Mesenteric fat pad (tissue), 1 donor: ENCODE measurements at places on chromosomes 16 and 17.

DNA sequence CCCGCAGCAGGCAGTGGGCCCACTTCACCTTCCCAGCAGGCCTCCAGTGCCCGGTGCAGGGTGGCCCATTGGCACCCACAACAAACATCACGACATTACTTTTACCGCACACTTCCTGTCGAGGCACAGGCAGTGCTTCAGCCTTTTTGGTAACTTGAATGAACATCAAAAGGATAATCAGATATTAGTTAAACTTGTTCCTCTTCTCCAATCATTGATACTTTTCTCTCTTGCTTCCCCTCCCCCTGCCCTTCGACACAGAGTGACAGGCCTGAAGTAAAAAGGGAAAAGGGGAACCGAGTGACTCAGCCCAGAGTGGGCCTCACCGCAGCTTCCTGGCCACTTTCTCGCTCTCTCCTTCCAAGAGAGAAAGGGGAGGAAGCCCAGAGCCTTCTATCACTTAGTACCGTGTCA is 507.0 kb downstream of the MAF start:
- DNase-seq, result no peak

DNA sequence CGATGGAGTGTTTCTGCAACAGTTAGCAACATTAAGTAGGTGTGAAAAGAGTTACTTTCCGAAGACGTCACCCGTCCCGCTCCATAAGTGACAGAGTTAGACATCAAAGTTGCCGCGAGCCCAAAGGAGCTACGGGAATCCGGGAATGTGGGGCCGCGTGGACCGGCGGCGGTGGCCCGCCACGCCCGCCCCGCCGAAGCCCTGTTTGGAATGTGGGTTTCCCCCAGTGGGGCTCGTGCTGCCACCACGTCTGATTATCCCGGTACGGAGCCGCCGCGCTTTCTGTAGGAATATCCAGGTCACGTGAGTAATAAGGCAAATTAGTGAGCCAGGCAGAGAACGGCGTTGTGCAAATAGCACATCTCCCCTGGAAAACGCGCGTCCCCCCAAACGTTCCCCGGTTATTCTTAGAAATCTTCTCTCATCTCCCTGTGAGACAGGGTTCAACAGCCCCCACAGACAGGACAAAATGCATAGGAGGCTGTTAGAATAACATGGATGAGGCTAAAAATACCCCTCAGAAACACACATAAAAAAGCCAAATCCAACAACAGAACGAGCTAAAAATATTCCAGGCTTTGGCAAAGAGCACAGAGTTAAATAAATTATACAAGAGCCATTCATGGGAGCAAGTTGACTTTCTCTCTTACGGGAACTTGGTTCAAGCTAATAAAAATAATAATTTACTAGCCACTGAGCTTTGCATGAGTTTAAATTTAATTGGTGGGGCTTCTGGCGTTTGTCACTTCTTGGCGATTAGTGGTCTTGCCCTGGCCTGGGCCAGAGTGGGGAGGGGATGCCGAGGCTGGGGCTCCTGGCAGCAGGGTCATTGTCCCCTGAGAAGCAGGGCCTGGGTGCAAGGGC is 8.6 kb downstream of the BAHCC1 start:
- DNase-seq, result no peak

GRCh38 chr16:13437413-13437795 is 482.6 kb upstream of the ERCC4 start:
- DNase-seq, result no peak

- DNase-seq, result peak; percentile 85
Observed at GRCh38 chr17:1109606-1110540, 69.9 kb downstream of the ABR start.

- no peak for DNase-seq
Observed at GRCh38 chr17:19719355-19720209, 3.2 kb upstream of the SLC47A2 start.

DNA sequence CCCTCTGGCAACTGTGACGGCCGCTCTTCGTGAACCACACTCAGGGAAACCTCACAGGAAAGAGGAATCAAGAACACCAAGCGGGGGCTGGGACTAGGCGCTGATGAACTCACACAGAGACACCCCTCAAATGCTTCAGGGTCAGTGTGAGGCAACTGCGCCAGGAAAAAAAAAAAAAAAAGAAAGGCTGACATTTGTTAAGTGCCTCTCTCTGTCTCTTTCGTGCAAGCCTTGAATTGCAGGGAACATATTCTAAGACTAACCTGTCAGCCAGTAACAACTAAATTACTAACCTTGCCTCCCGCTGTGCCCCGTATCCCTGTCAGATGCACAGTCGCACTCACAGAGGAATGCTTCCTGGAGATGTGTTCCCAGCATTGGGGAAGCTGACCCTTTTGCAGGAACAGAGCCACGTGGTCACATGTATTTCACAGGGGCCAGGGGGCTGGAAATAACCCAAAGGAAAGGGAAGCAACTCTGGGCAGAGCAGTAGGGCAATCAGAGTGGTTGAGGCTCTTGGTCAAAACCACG is 247.8 kb downstream of the XYLT1 start:
- DNase-seq, result no peak

GRCh38 chr17:67041941-67042899 is 2.1 kb upstream of the CACNG1 start:
- no peak for DNase-seq

DNA sequence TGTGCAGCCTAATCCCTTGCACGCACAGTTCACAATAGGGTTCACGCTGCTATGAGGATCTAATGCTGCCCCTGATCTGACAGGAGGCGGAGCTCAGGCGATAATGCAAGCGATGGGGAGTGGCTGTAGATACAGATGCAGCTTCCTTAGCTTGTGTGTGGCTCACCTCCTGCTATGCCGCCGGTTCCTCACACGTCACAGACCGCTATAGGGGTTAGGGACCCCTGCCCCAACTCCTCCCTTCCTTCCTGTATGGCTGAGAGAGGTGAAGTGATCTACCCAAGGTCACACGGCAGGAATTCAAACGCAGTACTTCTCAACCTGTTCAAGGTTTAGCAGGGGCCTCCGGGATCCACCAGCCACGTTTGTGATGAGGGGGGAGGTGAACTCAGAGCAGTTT is 13.4 kb upstream of the PLLP start:
- no peak for DNase-seq

DNA sequence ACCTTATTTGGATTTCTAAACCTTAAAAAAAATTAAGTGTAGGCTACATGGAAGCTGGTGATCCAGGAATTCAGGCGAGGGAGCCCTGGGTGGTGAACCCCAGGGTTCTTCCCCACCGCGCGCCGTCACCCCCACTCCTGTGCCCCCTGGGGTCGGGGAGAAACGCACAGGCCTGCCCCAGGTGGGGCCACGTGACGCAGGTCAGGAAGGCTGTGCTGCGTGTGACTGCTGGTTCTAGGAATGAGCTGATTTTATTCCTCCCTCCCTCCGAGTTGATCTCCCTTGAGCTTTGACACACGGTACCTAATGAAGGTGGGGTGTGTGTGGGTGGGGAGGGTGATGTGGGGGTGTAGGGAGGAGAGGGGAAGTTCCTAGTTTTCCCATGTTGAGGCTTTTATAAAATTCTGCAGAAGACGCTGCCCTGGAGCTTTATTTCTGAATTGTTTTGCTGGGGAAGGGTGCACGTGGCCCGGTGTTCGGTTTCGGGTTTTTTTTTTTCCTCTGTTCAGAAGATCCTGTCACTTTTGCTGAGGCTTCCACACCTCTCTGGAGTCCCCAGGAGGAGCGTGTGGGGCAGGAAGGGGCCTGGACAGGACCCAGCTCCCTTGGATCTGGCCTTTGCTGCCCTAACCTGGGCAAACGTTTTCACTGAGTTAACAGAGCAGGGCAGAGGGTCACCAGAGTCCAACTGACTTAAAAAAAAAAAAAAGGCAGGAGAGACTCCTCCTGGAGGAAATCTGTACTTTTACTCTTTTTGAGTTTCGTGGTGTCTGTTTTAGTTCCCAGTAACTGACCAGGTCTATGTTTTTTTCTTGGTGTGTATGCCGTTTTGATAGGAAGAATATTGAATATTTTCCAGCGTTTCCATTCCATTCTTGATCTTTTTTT is 55.8 kb upstream of the GSE1 start:
- DNase-seq, result no peak

GRCh38 chr17:253091-253846 is 71.8 kb upstream of the DOC2B start:
- DNase-seq, result peak; percentile 80

GRCh38 chr16:89586218-89586617 is 10.7 kb downstream of the CPNE7 start:
- DNase-seq, result no peak

DNA sequence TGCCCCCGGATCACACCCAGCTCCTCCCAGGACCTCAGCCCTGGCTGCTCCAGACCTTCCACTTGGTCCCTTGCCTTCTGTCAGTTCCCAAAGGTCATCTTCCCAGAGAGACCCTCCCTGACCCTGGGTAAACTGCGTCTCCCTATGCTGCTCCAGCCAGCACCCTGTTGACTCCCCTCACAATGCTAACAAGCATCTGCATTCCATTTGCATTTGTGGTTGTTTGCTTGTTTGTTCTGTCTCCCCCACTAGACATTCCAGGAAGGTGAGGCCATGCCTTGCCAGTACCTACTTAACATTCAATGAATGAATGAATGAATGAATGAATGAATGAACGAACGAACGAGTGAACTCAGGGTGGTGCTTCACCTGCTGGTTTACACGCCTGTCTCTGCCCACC is 171.2 kb downstream of the WSCD1 start:
- peak; percentile 39 for DNase-seq

DNA sequence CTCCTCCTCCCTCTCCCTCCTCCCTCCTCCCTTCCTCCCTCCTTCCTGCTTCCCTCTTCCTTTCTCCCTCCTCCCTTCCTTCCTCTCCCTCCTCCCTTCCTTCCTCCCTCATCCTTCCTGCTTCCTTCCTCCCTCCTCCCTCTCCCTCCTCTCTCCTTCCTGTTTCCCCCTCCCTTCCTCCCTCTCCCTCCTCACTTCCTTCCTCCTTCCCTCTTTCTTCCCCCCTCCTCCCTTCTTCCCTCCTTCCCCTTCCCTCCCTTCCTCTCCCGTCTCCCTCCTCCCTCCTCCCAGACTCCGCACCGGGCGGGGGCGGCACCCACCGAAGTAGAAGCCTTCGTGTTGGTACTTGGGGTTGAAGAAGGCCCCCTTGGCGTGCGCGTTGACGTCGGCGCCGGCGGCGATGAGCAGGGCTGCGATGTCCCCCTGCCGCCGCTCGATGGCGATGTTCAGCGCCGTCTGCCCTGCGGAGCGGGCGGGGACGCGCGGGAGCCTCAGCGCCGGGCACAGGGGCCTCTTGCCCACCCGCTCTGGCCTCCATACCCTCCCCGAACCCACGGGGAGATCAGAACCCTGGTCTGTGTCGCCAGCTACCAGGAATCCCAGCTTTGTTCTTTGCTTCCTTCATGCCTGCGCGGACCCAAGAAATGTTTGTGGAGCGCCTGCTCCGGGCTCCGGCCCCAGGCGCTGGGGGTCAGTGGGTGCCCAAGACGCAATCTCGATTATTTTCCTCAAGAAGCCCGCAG is 22.2 kb downstream of the TRPV3 start:
- DNase-seq, result no peak

GRCh38 chr16:10003486-10003885 is 178.7 kb downstream of the GRIN2A start:
- no peak for DNase-seq

- no peak for DNase-seq
Observed at GRCh38 chr16:85491058-85491771, 121.9 kb upstream of the GSE1 start.

DNA sequence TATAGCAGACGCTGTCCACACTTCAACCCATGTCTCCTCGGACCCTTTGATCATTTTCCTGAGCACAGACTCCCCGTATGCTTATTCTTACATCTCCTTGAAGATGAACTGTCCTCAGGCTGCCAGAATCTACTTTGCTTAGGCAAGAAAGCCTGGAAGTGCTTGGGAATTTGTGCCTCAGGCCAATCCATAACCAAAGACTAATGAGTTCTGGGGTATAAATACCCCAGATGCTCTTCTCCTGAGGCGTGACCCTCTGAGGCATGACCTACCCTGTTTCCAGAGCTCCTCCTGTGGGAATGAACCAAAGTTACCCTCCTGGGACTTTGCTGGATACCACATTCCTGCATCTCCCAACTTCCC is 10.1 kb upstream of the TEKT3 start:
- no peak for DNase-seq

DNA sequence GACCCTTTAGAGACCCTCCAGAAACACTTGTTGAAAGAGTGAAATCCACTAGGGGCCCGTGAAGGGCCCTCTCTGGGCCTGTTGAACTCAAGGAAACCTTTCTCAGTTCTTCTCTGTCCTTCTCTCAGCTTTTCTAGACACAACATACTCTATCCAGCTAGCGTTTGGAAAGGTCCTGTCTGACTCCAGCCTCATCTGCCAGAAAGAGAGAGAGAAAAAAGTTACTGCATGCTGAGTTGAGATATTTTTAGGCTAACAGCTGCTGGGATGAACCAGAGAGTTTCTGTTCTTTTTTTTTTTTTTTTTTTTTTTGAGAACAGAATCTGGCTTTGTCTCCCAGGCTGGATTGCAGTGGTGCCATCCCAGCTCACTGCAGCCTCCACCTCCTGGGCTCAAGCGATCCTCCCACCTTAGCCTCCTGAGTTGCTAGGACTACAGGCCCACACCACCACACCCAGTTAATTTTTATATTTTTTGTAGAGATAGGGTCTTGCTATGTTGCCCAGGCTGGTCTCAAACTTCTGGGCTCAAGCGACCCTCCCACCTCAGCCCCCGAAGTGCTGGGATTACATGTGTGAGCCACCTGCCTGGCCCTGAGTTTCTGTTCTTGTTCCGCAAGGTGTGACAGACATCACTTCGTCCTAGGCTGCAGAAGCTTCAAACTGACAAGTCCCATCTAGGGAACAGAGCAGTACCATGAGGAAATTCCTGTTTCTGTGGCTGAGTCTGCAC is 14.9 kb upstream of the TEX2 start:
- DNase-seq, result no peak

DNA sequence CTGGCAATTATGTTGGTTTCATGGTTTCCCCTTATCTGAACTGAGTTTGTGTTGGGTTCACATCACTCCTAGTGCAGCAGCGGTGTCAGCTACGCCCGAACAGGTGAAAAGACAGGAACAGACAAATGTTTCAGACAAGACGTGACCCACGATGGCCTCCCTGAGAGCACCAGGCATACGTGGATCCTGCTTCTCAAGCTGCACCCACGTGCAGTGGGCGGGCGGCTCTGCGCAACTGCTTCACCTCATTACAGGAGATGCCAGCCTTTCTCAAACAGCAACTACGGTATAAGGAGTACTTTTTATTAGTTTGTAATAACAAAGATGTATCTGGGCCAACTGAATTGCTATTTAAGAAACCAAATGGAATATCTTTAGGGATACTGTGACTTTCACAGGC is 32.8 kb upstream of the SLC38A8 start:
- DNase-seq, result no peak
